Activated T-cell treated with anti-CD3 and anti-CD28 coated beads, Interleukin-2, amount 50 U/mL, for 24 hours (primary cell): ENCODE measurements at places on chromosomes 13 and 19.
A peak's percentile ranks its signal among the peaks of the same experiment; 100 is the strongest.

GRCh38 chr13:23160638-23161480 is 19.9 kb upstream of the SGCG start:
- no peak for DNase-seq

DNA sequence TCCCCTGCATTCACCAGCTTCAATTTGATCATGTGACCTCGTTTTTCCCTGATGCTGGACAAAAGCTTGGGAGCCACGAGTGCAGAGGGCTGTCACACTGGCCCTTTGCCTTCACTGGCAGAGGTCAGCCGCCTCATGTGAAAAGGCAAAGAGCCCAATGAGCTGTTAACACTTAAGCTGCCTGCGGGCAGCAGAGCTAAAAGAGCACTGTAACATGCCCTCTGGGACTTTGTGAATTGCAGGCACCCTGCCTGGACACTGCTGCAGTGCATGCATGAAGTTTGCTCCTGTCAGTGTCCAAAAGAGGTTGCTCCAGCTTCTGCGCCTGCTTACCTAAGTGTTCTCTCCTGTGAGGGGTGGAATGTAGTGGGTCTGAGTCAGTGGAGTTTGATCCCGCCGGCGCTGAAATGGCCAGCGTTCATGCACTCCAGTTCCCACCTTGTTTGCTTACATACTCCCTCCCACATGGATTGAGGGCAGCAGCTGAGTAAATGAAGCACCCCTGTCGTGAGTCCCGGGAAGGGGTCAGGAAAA is 193.7 kb downstream of the RFC3 start:
- no peak for DNase-seq

DNA sequence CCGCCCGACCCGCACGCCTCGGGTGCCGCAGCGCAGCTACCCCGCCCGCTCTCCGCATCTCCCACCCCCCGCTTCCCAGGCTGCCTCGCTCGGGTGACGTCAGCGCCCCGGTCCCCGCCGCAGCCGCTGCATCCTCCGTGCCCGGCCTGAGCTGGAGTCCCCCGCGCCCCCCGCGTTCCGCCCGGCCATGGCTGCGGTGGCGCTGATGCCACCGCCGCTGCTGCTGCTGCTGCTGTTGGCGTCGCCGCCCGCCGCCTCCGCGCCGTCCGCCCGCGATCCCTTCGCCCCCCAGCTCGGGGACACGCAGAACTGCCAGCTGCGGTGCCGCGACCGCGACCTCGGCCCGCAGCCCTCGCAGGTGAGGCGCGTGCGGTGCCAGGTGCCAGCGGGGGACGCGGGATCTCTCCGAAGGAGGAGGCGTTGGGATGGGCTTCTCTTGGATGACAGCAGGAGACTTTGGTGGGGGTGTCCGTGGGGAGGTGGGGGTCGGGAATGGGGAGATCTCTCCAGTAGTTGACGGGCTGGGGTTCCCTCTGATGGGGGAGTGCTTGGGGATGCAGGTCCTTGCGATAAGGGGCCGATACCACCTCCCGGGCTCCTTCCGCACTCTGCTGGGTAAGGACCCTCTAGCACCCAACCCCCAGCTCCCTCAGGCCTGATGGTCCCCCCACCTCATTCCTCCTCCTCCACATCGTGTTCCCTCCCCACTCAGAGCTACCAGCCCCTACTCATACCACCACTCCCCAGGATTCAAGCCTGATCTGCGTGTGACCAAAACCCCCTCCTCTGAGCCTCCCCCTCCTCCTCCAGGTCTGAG is at the start of gene TMEM59L:
Gene TMEM59L, plus strand, starts transcription at position 99 of the 817 bp plus-strand sequence. Its CDS starts 89 bp downstream, at position 188.
- peak; percentile 64 for DNase-seq

GRCh38 chr13:30105381-30105780 is 202.0 kb downstream of the KATNAL1 start:
- no peak for DNase-seq

DNA sequence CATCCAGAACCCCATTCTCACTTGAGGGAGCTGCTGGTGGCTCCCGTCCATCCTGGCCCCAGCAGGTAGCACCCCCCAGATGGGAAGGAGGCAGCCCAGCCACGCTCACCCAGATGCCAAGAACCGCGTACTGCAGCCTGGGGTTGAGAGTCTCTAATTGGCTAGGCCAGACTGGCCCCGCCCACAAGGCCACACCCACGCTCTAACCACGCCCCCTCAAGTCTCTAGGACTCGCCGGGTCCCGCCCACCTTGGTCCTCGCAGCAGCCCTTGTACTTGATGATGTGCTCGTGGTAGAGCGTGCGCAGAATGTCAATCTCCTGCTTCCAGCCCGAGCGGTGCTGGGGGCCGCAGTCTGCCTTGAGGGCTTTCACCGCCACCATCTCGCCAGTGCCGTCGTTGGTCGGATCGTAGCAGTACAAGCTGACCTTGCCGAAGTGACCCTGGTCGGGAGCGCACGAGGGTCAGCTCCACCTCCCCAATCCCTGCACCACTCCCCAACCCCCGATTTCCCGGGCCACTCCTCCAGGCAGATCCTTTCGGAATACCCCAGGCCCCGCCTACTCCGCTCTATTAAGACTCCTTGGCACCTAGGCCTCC is 14.5 kb upstream of the ICAM3 start:
- peak; percentile 70 for DNase-seq

GRCh38 chr19:36115453-36116343 is at the start of gene TBCB:
Gene TBCB, plus strand, starts transcription at chr19:36115468. Its CDS starts 93 bp downstream, at chr19:36115561.
- DNase-seq = peak; percentile 94

GRCh38 chr13:40777166-40777808 is 6.3 kb upstream of the MRPS31 start:
- DNase-seq = peak; percentile 67

DNA sequence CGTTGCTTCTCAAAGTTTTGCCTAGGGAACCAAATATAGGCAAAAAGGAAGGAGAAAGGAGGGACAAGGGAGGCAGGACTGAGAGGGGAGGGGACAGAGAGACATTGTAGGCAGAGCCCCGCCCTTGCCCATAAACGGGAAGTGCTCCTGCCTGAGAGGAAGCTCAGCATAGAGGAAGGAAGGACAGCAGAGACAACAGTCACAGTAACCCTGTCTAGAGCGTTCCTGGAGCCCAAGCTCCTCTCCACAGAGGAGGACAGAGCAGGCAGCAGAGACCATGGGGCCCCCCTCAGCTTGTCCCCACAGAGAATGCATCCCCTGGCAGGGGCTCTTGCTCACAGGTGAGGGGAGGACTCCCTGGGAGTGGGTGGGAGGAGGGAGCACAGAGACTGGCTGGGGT is at the start of gene CEACAM21:
Gene CEACAM21, plus strand, starts transcription at position 169 of the 400 bp plus-strand sequence. Its CDS starts 109 bp downstream, at position 278.
- DNase-seq = peak; percentile 64

GRCh38 chr13:98909016-98909415 is 68.8 kb downstream of the DOCK9 start:
- DNase-seq = no peak

GRCh38 chr13:104577071-104577815 is 1511.0 kb upstream of the SLC10A2 start:
- no peak for DNase-seq

DNA sequence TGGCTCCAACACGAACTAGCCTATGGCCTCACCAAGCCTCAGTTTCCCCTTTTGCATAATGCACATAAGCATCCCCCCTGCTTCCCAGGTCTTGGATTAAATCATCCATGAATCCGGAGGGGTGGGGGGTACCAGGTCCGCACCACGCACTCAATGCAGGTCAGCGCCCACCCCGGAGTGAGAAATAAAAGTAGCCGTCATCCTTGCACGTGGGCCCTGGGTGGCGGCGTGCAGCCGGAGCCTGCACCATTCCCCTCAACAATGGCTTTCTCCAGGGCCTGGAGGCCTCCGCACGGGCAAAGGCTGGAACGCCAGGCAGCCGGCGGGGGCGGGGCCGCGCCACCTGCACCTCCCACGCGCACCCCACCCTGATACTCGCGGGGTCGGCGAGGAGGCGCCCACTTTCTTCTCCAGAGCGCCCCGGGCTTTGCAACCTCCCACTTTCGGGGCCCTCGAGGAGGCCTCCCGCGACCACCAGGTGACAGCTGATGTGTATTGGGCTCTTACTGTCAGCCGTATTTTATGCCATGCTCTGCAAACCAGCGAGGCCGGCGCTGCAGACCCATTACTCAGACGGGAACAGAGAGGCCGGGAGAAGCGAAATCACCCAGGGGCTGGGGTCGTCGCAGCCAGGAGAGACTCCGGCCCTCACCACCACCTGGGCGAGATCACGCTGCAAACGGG is 767 bp upstream of the GADD45B start:
- DNase-seq = peak; percentile 84

DNA sequence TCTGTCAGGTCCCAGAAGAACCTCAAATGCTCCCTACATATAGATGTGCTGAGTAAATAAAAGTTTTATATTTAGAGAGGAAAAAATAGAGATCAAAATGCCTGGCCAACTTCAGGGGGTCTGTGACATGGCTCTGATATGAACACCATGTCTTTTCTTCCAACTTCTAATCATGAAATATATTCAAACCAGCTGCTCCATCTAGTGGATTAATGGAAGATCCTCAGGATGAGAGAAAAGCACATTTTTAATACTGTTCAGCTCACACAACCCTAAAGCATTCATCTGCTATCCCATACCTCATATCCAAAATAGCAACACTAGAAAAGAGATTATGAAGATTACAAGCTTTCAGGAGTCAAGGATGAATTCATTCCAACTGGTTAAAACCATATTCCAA is 56.0 kb upstream of the DOCK9 start:
- DNase-seq = no peak

- DNase-seq = no peak
Measured at GRCh38 chr19:11538232-11539036, at the start of gene CNN1. Gene CNN1, plus strand, starts transcription at chr19:11538851. Its CDS starts 77 bp downstream, at chr19:11538928.

- DNase-seq = peak; percentile 76
Measured at GRCh38 chr19:49142866-49143335, 12.3 kb downstream of the HRC start.

- DNase-seq = no peak
Measured at GRCh38 chr13:60925686-60926085, 490.0 kb downstream of the PCDH20 start.

DNA sequence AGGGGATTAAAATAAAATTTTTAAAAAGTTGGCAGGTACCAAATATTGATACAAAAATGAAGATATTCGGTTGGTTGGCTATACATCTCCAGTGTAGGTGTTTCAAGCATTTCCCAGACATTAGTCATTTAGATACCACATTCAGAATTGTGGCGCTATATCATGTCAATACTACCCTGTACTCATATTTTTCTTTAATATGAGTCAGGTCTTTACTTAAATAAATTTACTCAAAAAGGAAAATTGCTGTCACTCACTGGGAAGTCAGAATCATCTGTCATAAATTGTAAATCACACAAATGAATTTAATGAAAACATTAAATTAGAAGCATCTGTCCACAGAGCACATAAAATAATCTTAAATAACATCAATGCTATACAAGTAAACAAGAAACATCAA is 134.2 kb downstream of the TSHZ3 start:
- DNase-seq = no peak

DNA sequence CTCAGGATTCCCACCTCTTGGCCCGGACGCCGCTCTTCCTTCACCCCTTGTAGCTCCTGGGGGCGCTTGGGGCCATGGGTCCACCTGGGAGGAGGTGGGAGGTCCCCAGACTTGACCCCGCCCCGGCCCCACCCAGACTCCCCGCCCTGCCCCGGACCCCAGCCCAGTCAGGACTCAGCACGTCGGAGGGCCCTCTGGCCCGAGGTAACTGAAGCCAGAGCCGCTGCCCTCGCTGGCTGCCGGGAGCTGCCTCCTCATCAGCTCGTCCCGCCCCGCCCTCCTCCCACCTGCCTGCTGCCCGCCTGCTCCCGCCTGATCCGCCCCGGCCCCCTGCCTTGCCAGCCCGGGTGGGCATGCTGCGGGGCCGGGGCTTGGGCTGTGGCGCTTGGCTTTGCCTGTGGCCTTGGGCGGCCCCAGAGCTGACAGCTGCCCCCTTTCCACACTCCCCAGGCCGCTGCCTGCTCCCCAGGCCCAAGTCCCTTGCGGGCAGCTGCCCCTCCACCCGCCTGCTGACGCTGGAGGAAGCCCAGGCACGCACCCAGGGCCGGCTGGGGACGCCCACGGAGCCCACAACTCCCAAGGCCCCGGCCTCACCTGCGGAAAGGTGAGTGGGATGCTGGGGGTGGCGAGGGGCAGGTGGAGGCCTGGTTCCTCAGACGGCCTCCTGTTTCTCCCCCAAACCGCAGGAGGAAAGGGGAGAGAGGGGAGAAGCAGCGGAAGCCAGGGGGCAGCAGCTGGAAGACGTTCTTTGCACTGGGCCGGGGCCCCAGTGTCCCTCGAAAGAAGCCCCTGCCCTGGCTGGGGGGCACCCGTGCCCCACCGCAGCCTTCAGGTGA is 9.4 kb downstream of the ARHGAP33 start:
- no peak for DNase-seq

DNA sequence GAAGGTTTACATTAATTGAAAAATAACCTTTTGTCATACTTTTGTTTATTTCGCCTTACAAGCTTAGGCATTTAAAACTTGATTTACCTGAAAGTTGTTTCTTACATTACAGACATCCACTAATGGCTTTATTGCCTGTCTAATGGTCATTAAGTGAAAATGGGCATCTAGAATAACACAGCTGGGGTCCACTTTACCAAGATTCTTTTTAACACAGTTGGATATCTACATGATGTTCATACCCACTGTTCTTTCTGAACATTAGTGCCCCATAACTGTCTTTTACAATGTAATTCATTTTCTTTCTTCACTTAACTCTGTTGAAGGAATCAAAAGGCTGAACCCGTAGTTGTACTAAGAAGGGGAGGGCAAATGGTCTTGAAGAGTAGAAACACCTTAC is 19.8 kb upstream of the KLHL1 start:
- no peak for DNase-seq

DNA sequence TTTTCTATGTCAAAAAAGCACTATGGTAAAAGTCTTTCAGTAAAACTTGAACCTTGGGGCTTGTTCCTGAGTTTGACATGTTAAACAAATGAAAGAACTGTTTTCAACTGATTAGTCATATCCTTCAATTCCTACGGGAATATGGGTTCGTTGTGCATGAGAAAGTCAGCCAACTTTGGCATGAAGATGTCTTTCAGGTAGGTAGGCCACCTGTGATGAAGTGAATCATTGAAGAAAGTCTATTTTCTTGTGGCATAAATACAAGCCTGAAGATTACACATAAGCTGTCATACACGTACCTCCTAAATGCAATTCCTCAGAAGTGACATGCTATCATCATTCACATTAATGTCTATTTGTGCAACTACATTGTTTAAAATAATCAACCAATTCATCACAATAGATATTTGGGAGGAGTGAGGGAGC is 513.0 kb downstream of the IRS2 start:
- DNase-seq = no peak

GRCh38 chr13:74860789-74861188 is 621.2 kb downstream of the TBC1D4 start:
- DNase-seq = no peak

DNA sequence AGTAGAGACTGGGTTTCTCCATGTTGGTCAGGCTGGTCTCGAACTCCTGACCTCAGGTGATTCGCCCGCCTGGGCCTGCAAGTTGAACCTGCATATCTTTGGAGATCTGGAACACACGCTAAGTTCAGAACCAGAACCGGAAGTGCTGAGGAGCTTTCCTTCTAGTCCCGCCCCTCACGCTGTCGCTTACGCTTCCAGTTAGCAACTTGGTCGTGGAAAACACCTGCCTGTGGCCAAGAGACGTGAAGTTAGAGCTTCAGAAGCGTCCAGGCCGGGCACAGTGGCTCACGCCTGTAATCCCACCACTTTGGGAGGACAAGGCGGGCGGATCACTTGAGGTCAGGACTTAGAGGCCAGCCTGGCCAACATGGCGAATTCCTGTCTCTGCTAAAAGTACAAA is 15.0 kb upstream of the ZNF57 start:
- no peak for DNase-seq
